Muscle of back (tissue), 13 donors: ENCODE measurements at places on chromosomes 2 and 18.
A peak's percentile ranks its signal among the peaks of the same experiment; 100 is the strongest.

- no peak for DNase-seq
Measured at GRCh38 chr2:101349893-101350662, 37.2 kb downstream of the CREG2 start.

DNA sequence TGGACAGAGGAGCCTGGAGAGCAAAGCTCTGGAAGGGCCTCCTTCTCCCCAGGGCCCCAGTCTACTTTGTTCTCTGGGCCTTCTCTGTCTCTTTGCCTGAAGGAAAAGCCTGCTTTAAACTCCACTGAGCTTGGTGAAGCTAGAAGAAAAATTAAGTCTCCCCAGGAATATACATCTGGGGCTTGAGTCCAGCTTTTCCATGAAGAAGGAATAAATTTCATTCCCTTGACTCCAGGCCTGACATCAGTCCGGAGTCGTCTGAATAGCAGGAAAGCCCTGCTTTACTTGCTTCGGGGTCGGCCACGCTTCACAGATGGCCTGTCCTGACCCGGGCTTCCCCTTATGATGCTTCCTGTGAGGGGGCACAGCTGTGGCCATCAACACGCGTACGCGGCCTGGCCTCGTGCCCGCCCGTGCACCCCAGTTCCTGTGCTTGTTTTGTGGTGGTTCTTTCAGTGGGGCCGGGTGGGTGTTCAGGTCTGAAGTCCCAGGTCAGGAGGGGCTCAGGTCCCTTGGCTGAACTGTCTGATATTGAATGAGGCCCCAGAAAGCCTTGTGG lies 73.6 kb downstream of the ACOXL start:
- no peak for DNase-seq

GRCh38 chr2:78780864-78781583 lies 244.5 kb upstream of the REG3G start:
- peak; percentile 18 for DNase-seq

GRCh38 chr2:44939106-44940048 lies 2.1 kb upstream of the SIX3 start:
- DNase-seq: peak; percentile 7

- DNase-seq: no peak
Measured at GRCh38 chr2:141560723-141561122, 570.1 kb downstream of the LRP1B start.

- no peak for DNase-seq
Measured at GRCh38 chr2:216922175-216922780, 62.4 kb upstream of the TNP1 start.

DNA sequence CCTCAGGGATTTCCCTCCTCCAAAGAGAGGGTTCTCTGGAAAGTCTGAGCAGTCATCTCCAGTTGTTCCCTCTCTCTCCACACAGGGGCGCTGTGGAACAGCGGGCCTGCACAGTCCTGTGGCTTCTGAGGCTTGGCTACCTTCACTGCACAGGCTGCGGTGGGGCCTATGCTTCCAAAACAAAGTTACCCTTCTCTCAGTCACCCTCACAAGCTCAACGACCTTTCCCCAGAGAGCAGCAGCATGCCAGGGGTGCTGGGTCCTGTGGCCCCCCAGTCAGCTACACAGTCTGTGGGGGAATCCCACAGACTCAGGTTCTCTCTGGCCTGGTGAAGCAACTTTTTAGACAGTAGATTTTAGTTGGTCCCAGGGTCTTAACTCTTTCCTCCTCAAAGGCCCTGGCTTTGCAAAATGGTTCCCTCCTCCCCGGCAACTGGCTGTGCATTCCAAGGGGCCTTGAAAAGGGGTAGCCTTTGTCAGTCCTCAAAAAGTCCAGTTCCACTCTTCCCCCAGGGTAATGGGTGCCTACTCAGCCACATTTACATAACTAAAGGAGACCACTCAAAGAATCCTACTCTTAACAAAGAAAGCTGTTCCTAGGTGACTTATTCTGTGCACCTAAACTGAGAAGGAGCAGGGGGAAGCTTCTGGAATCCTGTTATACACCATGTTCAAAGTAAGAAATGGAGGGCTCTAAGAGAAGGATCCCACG lies 14.9 kb downstream of the B3GNT7 start:
- DNase-seq: no peak
